HT-29 (cell line): ENCODE measurements at places on chromosomes 7 and 10. TPM values are rescaled to one million over a fixed set of nuclear protein-coding genes. Genes with fewer than 3 reads are reported as not detected.

Gene H2BK1
- not detected in 2 replicates for total RNA-seq

Gene GCK
- not detected in 2 replicates for total RNA-seq

Gene PAX4
- total RNA-seq, result 1.0 and 2.5 TPM in 2 replicates

Gene PRRT4
- total RNA-seq, result 0.16 TPM in 1 of 2 replicates, not detected in the other

Gene IL15RA
- 12.4 and 14.1 TPM in 2 replicates for total RNA-seq

Gene UCMA
- not detected in 2 replicates for total RNA-seq

Gene BCL7B
- total RNA-seq, result 65.4 and 71.0 TPM in 2 replicates

Gene LRRC4
- not detected in 2 replicates for total RNA-seq

Gene DMTF1
- total RNA-seq, result 41.1 and 48.0 TPM in 2 replicates

Gene SPDYE5
- not detected in 2 replicates for total RNA-seq

Gene ACHE
- total RNA-seq, result 0.13 and 1.1 TPM in 2 replicates

Gene TBXAS1
- total RNA-seq, result 17.2 and 22.8 TPM in 2 replicates

Gene SMO
- total RNA-seq, result not detected in 2 replicates

Gene C7orf25
- total RNA-seq, result 3.4 and 4.2 TPM in 2 replicates

Gene PRR15
- total RNA-seq, result 101 and 105 TPM in 2 replicates

Gene NEBL
- total RNA-seq, result 0.68 and 2.2 TPM in 2 replicates

Gene AKR1C4
- 0.29 TPM in 1 of 2 replicates, not detected in the other for total RNA-seq

Gene PTEN
- total RNA-seq, result 38.0 and 49.9 TPM in 2 replicates

Gene GTF2I
- total RNA-seq, result 219 and 240 TPM in 2 replicates

Gene FAM237B
- total RNA-seq, result not detected in 2 replicates

Gene UPK3BL1
- 39.8 and 44.1 TPM in 2 replicates for total RNA-seq

Gene OPN1SW
- not detected in 2 replicates for total RNA-seq

Gene FGFR2
- 29.2 and 31.9 TPM in 2 replicates for total RNA-seq

Gene SPDYE2
- not detected in 2 replicates for total RNA-seq

Gene ACBD7
- total RNA-seq, result 5.9 and 7.4 TPM in 2 replicates

Gene OR2F1
- not detected in 2 replicates for total RNA-seq

Gene LIPF
- not detected in 2 replicates for total RNA-seq

Gene NPSR1
- total RNA-seq, result 2.2 and 3.0 TPM in 2 replicates

Gene SMKR1
- total RNA-seq, result 2.9 and 3.5 TPM in 2 replicates

Gene FKBP6
- total RNA-seq, result not detected in 2 replicates

Gene NANOS1
- total RNA-seq, result 3.1 and 4.8 TPM in 2 replicates

Gene BEND7
- total RNA-seq, result 0.13 and 0.31 TPM in 2 replicates

Gene AGMO
- total RNA-seq, result 0.05 and 0.42 TPM in 2 replicates

Gene PTF1A
- not detected in 2 replicates for total RNA-seq

Gene SPDYE16
- total RNA-seq, result 0.15 and 0.63 TPM in 2 replicates

Gene FBH1
- 63.0 and 85.9 TPM in 2 replicates for total RNA-seq

Gene LIPM
- total RNA-seq, result not detected in 2 replicates
